Hindlimb muscle (tissue), 1 donor: ENCODE measurements at places on chromosomes 3 and 15. TPM values are rescaled to one million over a fixed set of nuclear protein-coding genes. Genes with fewer than 3 reads are reported as not detected.

Gene CCR1
- polyA plus RNA-seq, result 3.1 TPM

Gene SLC51A
- 7.8 TPM for polyA plus RNA-seq

Gene TRIM42
- not detected for polyA plus RNA-seq

Gene EXD1
- 0.12 TPM for polyA plus RNA-seq

Gene SETD5
- polyA plus RNA-seq, result 111 TPM

Gene RHCG
- polyA plus RNA-seq, result not detected

Gene TIPIN
- polyA plus RNA-seq, result 12.8 TPM

Gene ACOX2
- 23.0 TPM for polyA plus RNA-seq

Gene AP2M1
- polyA plus RNA-seq, result 175 TPM

Gene C3orf49
- polyA plus RNA-seq, result 0.41 TPM

Gene PROK2
- 0.30 TPM for polyA plus RNA-seq

Gene ATP13A4
- 0.72 TPM for polyA plus RNA-seq

Gene TIGIT
- 0.25 TPM for polyA plus RNA-seq

Gene FGF7
- 24.1 TPM for polyA plus RNA-seq

Gene FMN1
- 1.6 TPM for polyA plus RNA-seq

Gene ZBTB20
- 5.1 TPM for polyA plus RNA-seq

Gene SLC22A14
- 0.23 TPM for polyA plus RNA-seq

Gene CLDN18
- 0.44 TPM for polyA plus RNA-seq
